ENCODE measurements at places on chromosomes 5 and 9.

DNA sequence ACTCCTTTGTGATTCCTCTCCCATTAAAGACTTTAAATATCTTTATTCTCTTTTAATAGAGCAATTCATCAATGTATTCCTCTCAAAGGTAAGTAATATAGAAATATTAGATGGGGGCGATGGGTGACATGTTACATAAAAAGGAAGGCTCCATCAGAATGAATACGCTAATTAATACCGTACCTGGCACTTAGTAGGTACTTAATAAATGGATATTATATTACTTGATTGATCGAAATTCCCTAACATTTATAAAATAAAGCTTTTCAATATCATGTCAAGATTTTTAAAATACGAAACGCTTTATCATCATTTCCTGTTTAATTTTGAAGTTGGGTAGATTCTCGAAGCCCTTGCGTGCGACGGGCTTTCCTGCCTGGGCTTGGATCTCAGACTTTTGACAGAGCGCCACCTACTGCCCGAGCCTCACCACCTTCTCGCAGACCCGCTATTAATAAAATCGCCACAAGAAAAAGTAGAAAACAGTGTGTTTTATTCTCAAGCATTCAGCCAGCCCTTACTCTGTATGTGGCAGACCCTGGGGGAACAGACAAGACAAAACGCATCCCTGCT, 99.4 kb downstream of the C5orf15 start:
- H3K4me1 ChIP-seq: no peaks in the 10 kb centered on the region
- no peak overlapping the region for H3K4me3 ChIP-seq
- DNase-seq: peak; percentile 82
- H3K27ac ChIP-seq: no peak overlapping the region

DNA sequence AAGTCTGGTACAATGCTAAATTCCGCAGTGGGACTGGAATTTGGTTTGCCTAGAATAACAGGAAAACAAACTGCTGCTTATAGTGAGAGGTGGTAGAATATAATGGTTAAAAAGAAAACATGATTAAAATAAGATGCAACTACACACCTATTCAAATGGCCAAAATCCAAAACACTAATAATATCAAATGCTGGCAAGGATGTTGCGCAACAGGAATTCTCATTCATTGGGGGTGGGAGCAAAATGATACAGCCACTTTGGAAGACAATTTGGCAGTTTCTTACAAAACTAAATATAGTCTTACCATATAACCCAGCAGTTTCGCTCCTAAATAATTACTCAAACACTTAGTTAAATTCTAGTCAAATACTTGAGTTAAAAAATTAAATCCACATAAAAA, 50.8 kb upstream of the TPD52L3 start:
- H3K4me1 ChIP-seq: no peaks in the 10 kb centered on the region
- DNase-seq: no peak
- no peaks in the 10 kb centered on the region for H3K27me3 ChIP-seq

DNA sequence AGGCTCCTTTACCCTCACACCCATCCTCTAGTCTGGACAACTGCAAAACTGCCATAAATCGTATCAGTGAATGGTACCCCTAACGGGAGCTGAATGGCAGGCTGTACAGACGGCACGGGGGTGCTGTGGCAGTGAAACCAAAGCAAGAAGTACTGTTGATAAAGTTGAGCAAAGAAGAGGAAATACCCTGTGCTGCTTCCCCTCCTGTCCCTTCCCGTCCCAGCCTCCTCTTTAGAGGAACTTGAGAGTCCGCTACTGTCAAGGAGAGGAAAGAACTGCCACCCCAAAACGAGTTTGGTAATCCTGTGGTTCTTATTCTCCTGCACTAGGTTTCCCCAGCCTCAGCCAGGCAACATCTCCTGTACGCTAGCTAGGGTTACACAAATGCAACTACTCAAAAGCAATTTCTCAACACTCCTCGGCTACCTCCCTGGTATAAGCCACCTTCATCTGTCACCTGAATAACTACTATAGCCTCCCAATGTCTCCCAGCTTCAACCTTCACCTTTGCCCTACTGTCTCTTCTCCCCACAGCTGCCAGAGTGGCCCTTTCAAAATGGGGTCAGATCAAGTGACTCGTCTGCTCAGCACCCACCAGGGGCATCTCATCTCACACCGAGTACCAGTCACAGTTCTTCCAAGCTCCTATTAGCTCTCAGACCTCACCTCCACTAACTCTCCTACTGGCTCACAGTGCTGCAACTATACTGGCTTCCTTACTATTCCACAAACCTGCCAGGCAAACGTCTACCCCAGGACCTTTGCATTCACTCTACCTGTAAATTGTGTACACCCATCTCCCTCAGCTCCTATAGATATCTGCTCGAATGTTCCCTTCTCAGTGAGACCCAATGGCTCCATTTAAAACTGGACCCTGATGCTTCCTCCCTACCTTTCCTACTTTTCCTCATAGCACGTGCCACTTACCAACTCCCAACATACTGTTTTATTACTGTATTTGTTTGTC, 4.1 kb downstream of the GLRX start:
- no peak overlapping the region for H3K4me3 ChIP-seq
- peaks cover 24% of the 10 kb centered on the region for H3K4me1 ChIP-seq
- no peak for DNase-seq
- no peak overlapping the region for H3K27ac ChIP-seq

- DNase-seq: no peak
- no peaks in the 10 kb centered on the region for H3K27me3 ChIP-seq
- no peaks in the 10 kb centered on the region for H3K4me1 ChIP-seq
- H3K27ac ChIP-seq: no peak overlapping the region
- no peaks in the 10 kb centered on the region for H3K36me3 ChIP-seq
- no peak overlapping the region for H3K4me3 ChIP-seq
Measured at GRCh38 chr5:94057655-94058054, 316.3 kb upstream of the POU5F2 start.

DNA sequence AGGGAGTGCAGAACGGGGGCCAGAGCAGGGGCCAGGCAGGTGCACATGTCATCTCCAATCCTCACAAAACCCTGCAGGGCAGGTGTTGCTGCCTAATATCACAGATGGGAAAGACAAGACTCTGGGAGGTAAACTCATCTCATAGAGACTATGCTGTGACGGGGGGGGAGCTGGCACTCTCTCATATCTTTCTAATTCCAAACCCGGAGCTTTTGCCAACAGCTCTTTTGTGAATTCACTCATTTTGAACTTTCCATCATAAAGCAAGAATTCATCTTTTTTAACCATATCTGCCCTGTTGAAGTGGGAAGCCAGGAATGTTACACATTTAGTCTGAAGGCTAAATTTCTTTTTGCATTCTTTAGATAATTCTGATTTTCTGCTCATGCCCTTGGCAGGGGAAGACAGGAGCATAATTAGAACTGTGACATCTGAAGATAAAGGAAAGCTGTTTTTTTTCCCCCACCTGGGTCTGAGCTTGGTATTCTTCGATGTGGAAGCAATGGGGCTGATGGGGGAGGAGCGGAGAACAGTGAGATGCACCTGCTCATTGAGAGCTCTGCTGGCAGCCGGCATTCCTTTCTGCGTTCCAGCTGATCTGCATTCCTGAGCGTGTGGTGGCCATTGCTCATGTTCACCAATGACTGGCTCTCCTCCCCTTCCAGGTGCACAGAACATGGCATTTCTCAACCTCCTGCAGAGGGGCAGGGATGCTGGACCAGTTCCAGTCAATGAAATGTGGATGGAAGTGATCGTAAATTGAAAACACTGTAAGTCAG, 159.2 kb downstream of the NSG2 start:
- no peak overlapping the region for H3K27ac ChIP-seq
- no peak for DNase-seq
- no peaks in the 10 kb centered on the region for H3K4me1 ChIP-seq
- H3K4me3 ChIP-seq: no peak overlapping the region

- no peak for DNase-seq
- peaks cover 10% of the 10 kb centered on the region for H3K4me1 ChIP-seq
- no peaks in the 10 kb centered on the region for H3K36me3 ChIP-seq
- H3K27me3 ChIP-seq: no peaks in the 10 kb centered on the region
Measured at GRCh38 chr5:164076556-164076955, 571.1 kb downstream of the MAT2B start.

DNA sequence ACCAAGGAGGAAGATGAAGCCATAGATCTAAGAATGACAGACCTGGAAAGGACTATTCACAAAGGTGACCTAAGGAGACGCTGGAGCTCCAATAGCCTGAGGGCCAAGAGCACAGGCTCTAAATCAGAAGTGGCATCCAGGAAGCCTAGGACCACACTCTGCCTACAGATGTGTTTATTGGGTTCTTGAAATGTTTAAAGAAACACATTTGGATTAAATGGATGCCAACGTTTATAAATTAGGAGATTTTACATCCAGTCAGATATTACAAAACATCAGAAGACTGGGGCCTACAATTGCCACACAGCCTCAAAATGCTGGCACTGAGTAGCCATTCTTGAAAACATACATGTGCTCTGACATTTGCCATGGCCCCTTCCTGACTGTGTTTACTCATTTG, 80.9 kb downstream of the HMHB1 start:
- H3K4me1 ChIP-seq: no peaks in the 10 kb centered on the region
- H3K36me3 ChIP-seq: no peaks in the 10 kb centered on the region
- no peak overlapping the region for H3K4me3 ChIP-seq
- no peak overlapping the region for H3K27ac ChIP-seq
- no peaks in the 10 kb centered on the region for H3K27me3 ChIP-seq

DNA sequence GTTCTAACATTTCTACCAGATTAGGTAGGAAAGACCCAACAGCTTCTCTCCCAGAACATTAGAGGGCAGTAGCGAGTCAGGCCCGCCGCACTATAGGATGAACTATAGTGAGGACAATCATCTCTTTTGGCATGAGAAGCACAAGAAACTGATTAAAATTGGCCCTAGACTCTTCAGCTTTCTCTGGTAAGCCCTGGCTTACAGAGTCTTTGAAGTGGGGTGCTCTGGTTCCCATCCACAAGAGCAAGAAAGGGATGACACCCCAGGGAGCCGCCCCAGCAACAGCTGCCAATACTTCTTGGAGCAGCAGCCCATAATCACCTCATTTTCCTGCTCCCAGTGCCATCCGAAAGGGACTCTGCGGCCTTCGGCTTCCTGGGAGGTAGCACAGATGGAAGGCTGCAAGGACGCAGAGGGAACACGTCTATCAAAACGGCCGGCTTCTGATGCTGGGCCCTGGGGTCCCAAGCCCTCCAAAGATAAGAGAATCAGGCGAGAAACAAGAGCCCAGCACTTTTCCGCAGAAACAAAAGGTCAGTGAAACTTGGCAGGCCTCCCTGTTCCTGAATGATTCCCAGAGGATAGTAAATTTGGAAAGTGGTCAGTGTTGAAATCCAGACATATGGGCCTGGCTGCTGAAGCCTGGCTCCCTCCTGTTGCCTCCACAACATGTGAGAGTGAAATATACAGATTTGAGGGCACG, 69.3 kb downstream of the HSD17B3 start:
- H3K36me3 ChIP-seq: no peaks in the 10 kb centered on the region
- H3K4me1 ChIP-seq: no peaks in the 10 kb centered on the region
- peak; percentile 64 for DNase-seq
- H3K4me3 ChIP-seq: no peak overlapping the region
- no peak overlapping the region for H3K27ac ChIP-seq

- no peak overlapping the region for H3K27ac ChIP-seq
- peaks cover 5% of the 10 kb centered on the region for H3K27me3 ChIP-seq
- no peak overlapping the region for H3K4me3 ChIP-seq
- no peaks in the 10 kb centered on the region for H3K4me1 ChIP-seq
- DNase-seq: no peak
- no peaks in the 10 kb centered on the region for H3K36me3 ChIP-seq
Measured at GRCh38 chr5:159978358-159978757, 30.6 kb upstream of the TTC1 start.

DNA sequence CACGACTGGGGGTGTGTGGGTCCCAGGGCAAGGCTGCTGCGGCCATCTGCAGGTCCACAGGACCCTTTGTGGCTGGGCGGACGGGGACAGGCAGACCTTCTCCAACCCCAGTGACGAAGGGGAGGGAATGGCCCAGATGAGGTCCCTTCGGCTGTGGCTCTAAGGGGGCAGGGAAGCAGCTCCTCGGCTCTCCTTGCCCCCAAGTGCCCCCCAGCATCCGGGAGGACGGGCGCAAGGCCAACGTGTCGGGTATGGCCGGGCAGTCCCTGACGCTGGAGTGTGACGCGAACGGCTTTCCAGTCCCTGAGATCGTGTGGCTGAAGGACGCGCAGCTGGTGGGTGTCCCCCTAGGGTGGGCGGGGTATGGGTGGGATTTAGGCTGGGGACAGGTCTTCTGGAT, 82.8 kb downstream of the HMCN2 start:
- H3K4me3 ChIP-seq: no peak overlapping the region
- no peaks in the 10 kb centered on the region for H3K27me3 ChIP-seq

DNA sequence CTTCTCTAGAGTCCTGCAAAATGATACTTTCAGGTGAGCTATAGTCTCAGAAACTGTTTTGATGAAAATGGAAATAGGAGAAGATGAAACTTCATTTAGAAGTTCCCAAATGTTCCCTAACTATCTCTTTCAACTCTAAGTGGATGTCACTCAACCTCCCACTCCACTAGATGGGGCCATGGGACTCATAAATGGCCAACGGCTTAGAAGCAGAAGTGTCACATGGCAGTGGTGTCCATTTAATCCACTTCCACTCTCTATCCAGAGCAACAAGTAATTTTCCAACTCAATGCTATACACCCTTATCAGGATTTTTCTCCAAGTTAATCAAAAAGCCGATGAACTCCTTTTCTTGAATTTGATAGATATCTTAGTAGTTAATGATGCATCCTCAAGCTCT, 295.7 kb downstream of the EDIL3 start:
- H3K36me3 ChIP-seq: no peaks in the 10 kb centered on the region
- H3K27ac ChIP-seq: no peak overlapping the region
- peaks cover 5% of the 10 kb centered on the region for H3K4me1 ChIP-seq

DNA sequence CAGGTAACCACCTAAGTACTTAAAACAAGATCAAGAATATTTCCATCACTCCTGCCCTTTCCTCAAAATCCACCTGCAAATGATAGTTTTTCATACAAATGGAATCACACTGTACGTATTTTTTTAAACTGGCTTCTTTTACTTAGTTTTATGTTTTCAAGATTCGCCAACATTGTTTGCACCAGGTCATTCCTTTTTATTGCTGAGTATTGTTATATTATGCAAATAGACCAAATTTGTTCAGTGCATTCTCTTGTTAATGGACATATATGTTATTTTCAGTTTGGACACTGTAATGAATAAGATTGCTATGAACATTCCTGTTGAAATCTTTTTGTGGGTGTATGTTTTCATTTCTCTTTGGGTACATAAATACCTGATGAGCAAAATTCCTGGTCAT, 8.3 kb upstream of the ANKRD31 start:
- no peaks in the 10 kb centered on the region for H3K27me3 ChIP-seq
- no peak for DNase-seq
- H3K4me3 ChIP-seq: no peak overlapping the region
- no peaks in the 10 kb centered on the region for H3K4me1 ChIP-seq
- no peaks in the 10 kb centered on the region for H3K36me3 ChIP-seq

GRCh38 chr9:96381696-96382095, 1.8 kb downstream of the SLC35D2 start:
- H3K36me3 ChIP-seq: no peaks in the 10 kb centered on the region
- no peak for DNase-seq
- H3K4me1 ChIP-seq: peaks cover 17% of the 10 kb centered on the region
- no peak overlapping the region for H3K27ac ChIP-seq
- no peak overlapping the region for H3K4me3 ChIP-seq

- no peak for DNase-seq
- peaks cover 9% of the 10 kb centered on the region for H3K36me3 ChIP-seq
- H3K27ac ChIP-seq: no peak overlapping the region
- H3K27me3 ChIP-seq: no peaks in the 10 kb centered on the region
- H3K4me3 ChIP-seq: no peak overlapping the region
Measured at GRCh38 chr9:23669776-23670175, 156.3 kb downstream of the ELAVL2 start.

GRCh38 chr9:102867488-102867887, 127.6 kb upstream of the CYLC2 start:
- H3K27ac ChIP-seq: peak overlapping the region; percentile 20
- no peak overlapping the region for H3K4me3 ChIP-seq
- DNase-seq: no peak
- H3K27me3 ChIP-seq: no peaks in the 10 kb centered on the region
- H3K36me3 ChIP-seq: no peaks in the 10 kb centered on the region
